ENCODE measurements at places on chromosomes 4 and X. TPM values are rescaled to one million over a fixed set of nuclear protein-coding genes. Genes with fewer than 3 reads are reported as not detected.

GRCh38 chrX:16771483-16772398 lies 14.5 kb upstream of the TXLNG start:
- peak; percentile 77 for DNase-seq

DNA sequence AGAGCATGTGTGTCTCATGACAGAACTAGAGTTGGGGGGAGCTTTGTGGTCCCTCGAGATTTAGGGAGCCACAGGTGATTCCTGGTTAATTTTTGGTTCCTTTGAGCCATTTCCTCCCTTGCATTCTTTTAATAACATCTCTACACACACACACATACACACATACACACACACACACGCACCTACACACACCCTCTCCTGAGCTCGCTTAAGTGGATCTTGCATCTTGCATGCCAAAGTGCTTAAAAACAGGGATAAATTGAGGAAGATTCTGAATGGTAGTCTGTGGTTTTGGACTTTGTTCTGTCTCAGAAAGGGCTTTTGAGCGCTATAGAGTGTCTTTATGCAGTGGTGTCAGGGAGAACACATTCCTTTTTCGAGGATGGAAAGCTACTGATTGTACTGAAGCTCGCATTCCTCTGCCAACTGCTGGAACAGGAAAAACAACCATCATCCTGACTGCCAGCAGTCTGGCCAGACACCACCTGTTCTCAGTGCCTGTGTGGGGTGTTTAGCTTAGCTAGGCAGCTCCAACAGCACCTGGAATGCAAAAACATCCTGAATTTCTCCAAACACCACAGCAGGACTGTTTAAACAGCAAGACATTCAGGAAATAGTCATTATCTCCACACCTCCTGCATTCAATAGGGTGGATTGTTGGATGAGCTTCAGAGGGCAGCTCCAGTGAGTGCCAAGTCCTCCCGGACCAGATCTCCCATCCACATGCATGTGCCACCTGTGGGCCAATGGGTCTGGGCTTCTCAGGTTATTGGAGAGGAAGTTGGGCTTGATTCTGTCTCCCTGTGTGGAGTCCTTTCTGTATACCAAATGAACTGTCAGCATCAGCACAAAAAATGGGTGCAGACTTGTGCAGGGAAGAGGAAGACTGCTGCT lies 21.9 kb upstream of the IGFBP7 start:
- DNase-seq = peak; percentile 57

Gene NPNT
- total RNA-seq = 1.4 TPM

DNA sequence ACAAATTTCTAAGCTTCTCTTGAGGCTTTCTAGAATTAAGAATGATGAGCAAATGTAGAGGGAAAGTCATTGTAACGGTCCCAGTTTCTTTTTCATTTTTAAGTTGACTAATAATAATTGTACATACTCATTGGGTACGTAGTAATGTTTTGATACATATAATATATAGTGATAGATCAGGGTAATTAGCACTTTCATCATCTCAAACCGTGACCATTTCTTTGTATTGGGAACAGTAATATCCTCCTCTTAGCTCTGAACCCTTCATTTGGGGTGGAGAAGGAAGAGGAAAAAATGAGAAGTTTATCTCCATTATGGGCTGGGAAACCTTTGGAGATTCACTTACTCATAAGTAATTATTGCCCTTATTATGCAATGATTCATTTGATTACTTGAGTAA lies 39.0 kb upstream of the GBA3 start:
- no peak for DNase-seq

DNA sequence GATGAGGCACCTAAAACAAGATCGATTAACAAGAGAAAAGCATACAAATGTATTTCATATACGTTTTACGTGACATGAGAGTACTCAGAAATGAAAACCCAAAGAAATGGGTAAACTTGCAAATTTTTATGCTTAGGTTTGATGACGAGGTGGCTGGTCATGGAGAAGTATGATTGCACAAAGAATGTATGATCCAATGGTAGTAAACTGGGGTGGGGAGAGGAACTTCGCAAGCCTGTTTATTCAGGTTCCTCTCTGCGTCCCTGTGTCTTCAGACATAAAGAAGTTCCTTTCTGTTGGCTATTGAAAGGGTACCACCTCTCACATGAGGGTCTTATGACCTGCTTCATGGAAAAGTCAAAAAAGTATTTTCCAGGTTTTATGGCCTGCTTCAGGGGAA lies 309.2 kb downstream of the BCOR start:
- no peak for DNase-seq

Measured in GM23338 (cell line).